ENCODE measurements at places on chromosomes 12 and 14.

DNA sequence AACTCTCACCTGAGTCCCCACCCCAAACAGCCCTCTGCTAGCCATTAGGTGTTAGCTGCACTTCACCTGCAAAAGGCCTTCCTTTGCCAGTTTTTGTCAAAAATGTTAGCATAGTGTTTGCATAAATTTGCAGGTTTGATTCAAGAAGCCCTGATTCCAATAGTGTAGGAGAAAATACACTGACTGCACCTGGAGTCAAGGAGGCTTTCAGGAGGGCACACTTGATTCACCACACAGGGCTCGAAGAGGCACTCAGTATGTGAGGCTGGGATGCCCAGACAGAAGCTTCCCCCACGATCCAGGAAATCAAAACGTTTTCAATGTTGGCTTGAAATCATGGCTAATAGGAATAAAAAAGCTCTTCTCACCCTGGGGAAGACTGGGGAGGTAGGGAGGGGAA is 40.5 kb upstream of the DDX11 start:
- DNase-seq, result no peak

GRCh38 chr14:79178719-79179118 is 1008.5 kb downstream of the NRXN3 start:
- no peak for DNase-seq

DNA sequence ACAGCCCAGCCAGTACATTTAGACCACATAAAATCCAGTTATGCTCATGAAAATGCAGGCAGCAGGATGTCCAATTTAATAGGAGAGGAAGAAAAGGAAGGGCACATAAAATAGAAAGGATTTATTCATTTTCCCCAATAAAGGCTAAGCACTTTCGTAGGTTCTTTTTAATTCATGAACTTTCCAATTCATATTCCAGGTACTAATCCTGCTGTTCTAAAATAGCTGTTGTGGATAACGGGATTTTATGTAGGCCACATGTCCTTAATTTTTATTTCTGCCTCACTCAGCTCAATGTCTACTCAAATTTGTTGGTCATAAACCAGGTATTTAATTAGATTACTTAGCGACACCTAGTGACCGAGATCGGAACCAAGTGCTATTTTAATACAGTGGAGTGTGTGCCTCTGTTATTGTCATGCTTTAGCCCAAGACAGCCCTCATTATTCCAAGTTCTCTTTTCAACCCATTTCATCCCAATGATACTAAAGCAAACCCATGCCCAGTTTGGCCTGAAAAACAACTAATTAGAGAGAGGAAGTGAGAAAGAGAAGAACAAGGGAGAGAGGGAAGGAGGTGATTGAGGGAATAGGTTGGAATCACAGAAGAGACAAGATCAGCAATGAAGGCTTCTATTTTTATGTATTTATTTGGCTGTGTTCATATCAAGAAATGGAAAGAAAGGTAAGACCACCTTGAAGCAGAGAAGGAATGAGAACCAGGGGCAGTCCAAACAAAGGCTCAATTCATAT is 45.9 kb upstream of the IFNG-AS1 start:
- DNase-seq, result no peak

DNA sequence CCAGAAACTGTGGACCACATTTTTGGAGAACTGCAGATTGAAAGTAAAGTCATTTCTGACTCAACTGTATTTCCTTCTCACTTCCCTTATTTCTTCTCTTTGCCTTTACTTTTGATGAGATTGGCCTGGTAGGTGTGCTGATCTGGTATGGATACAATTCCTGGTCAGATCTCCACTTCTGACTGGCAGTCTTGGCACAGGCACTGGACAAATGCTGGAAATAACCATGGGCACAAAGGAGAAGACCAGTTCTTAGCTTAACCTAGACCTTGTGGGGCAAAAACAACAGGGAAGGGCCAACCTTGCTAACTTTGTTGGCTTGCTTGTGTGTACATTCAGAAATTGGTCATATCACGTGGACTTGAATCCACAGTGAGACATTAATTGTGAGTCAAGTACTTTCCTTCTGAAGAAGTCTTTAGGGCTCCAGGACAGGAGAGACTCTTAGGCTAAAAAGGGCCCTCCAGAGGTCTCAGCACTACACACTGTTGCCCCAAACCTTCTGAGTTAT is 75.0 kb downstream of the DIP2B start:
- DNase-seq, result no peak

- DNase-seq, result no peak
These were observed 82.7 kb downstream of the DAD1 start for GRCh38 chr14:22506378-22506710.

DNA sequence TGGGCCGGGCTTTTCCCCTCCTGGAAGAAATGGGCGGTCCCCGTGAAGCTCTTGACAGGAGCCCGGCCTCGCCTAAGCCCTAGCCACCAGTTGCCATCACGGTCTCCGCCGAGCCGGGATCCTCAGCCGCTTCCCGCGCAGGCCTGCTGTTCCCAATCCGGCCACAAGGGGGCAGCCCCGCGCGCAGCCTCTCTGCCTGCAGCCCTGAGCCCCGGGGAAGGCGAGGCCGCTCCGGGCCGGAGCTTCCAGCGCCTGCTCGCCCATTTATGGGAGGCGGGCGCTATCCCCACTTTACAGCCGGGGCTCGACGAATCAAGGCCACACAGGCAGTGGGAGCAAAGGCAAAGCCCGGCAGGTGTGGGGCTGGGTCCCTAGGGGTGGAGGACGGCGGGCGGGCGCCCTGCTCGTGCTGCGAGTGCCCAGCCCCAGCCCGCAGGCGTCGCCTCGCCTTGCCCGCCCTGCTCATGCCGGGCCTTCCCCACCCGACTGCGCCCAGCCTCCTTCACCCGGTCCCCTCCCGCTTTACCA is 61.5 kb downstream of the LGMN start:
- DNase-seq, result peak; percentile 80

DNA sequence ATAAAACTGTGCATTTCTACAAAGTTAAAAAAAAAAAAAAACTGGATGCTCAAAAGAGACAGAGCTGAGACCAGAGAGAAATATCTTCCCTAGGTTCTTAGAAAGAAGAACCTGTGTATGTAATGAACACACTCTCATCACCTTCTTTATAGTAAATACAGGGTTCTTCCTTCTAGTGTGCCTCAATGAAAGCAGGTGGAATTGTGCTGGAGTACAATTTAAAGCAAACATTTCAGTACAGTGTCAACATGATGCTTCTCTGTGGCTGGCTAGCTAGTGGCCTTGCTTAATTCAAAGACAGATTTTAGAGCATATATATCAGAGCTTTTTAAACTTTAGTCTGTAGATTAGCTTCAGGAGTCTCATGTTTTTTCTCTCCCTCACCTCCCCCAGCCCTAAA is 249.8 kb upstream of the ARHGAP5 start:
- DNase-seq, result no peak

- no peak for DNase-seq
These were observed 9.6 kb downstream of the TBX5 start for GRCh38 chr12:114396153-114396868.

DNA sequence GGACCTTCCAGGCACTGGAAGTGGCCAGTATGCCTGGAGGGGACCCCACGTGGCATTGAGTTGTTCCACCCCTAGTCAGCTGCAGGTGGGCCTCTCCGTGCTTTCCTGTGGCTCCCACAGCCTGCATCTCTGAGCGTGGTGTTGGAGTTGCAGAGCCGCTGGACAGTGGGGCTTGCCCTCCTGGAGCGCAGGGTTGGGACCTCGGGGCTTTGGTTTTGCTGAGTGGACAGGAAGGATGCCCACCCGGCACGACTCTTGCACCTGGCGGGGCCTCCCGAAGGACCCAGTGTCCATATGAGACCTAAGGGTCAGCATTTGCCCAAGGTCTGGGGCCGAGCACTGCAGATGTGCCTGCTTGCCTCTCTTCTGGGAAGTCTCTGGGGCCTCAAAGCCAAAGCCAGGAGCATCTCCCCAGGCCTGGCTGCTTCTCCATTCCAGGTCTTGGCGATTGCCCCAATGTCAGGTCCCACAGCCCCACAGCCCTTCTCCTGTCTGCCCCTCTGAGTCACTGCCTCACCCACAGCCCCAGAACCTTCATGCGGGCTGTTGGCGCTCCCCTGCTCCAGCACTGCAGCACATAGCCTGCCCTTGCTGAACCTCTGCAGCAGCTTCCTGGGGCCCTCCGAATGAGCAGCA is 1.5 kb downstream of the PACS2 start:
- no peak for DNase-seq

GRCh38 chr12:45726603-45727300 is 2.8 kb upstream of the ARID2 start:
- DNase-seq, result peak; percentile 61

- no peak for DNase-seq
These were observed 956.0 kb upstream of the NOVA1 start for GRCh38 chr14:27553790-27554189.

GRCh38 chr12:55729819-55730818 is 1.3 kb upstream of the CD63 start:
- DNase-seq, result no peak

- no peak for DNase-seq
These were observed 7.8 kb downstream of the RNASE1 start for GRCh38 chr14:20794644-20795369.

GRCh38 chr12:3950714-3951320 is 77.6 kb upstream of the PARP11 start:
- no peak for DNase-seq

DNA sequence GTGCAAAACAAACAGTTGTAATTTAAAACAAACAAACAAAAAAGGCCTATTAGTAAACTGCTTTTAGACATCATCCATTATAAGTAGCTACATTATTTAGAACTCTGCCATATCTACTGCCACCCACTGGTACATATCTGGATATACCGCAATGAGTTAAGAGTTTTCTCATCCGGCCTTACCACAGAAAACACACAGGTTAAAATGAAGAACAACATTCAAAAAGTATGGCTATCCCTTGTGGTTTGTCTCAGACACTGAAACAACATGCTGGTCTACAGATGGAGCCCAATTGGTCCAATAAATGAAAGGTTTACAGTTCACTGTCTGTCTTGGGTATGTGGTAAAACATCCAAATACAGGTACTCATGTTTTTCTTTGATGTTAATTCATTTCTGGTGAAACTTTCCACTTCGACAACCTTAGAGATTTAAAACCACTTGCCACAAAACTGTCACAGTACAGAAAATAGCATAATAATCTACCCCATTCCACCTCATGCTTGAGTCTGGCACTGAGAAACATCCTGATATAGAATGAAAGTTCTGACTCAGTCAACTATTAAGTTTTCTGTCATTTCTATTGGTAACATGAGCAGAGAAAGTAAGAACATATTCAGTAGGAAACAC is 354.3 kb downstream of the CEP128 start:
- DNase-seq, result no peak

- DNase-seq, result no peak
These were observed 33.9 kb upstream of the CDK17 start for GRCh38 chr12:96434107-96434506.

DNA sequence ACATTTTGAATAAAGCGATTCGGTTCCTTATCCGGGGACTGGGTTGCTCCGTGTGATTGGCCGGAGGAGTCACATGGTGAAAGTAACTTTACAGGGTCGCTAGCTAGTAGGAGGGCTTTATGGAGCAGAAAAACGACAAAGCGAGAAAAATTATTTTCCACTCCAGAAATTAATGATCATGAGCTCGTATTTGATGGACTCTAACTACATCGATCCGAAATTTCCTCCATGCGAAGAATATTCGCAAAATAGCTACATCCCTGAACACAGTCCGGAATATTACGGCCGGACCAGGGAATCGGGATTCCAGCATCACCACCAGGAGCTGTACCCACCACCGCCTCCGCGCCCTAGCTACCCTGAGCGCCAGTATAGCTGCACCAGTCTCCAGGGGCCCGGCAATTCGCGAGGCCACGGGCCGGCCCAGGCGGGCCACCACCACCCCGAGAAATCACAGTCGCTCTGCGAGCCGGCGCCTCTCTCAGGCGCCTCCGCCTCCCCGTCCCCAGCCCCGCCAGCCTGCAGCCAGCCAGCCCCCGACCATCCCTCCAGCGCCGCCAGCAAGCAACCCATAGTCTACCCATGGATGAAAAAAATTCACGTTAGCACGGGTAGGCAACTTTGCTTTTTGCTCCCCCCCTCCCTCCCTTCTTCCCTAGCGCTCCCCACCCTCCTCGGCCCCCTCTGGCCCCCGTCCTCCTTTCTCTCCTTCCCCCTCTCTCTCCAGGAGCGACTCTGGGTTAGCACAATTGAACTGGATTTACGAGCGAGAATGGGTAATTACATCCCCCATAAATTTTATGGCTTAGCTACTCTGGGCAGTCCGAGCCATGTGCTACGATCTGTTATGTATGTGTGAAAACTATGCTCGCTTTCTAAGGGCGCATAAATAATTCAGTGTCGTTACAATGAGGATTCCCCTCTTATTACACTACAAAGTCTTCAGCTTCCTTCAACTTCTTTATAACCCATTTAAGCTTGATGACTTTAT is at the start of gene HOXC4:
TSS of gene HOXC4 (plus strand) at position 85 of the 991 bp plus-strand sequence. CDS start at position 173, 88 bp downstream.
- no peak for DNase-seq

Measured in left ventricle myocardium inferior (tissue), 1 donor.